ENCODE measurements at places on chromosomes 7 and 10.

DNA sequence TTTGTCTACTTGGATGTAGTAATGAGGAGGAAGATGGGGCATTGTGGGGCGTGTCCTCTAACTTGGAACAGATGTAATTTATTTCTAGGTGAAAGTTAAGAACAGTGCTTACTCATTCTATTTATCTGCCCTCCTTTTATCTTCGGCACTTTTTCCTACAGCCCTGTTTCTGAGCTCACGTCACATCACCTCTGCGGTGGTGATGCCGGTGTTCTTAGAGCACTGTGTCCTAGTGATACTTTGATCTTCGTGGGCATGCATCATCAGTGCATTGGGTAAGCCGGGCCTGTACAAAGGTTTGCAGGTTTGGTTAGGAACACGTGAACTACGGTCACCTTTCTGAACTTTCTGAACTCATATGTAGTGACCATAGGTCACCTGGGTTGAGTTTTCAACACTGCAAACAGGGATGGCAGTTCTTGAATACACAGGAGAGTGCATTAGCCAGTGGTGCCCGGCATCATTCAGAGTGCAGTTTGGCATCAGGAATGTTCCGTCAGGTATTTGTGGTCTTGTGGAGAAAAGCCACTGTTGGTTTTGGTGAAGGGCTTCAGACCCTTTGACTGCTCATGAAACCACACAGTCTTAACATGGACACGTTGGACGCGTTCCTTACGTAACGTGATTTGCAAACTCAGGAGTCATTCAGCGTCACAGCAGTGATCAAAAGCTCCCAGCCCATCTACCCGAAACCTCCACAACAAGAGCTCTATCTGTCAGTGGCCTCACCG, 5.6 kb downstream of the POR start:
- no peak for DNase-seq

GRCh38 chr10:35502692-35503091, 102.4 kb upstream of the GJD4 start:
- no peak for DNase-seq

DNA sequence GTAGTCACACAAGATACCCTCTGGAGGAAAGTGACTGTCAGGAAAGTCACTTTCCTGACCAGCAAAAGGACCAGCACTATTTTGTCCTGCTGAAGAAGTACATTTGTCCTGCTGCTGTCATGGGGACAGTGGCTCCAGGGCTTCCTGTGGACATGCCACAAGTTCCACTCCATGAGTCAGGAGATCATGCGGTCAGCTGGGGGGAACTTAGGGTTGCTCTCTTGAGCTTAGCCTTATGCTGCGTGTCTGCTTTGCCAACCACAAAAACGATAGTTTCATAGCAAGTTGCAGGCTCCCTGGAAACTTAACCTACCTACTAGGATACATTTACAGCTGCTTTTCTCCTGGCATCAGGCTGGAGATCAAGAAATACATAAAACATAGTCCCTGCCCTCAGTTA, 19.8 kb upstream of the ALOX5 start:
- DNase-seq = peak; percentile 91

GRCh38 chr10:70759781-70760180, 25.4 kb downstream of the TBATA start:
- DNase-seq = peak; percentile 83

GRCh38 chr7:80078159-80078731, 56.4 kb upstream of the GNAI1 start:
- peak; percentile 10 for DNase-seq

DNA sequence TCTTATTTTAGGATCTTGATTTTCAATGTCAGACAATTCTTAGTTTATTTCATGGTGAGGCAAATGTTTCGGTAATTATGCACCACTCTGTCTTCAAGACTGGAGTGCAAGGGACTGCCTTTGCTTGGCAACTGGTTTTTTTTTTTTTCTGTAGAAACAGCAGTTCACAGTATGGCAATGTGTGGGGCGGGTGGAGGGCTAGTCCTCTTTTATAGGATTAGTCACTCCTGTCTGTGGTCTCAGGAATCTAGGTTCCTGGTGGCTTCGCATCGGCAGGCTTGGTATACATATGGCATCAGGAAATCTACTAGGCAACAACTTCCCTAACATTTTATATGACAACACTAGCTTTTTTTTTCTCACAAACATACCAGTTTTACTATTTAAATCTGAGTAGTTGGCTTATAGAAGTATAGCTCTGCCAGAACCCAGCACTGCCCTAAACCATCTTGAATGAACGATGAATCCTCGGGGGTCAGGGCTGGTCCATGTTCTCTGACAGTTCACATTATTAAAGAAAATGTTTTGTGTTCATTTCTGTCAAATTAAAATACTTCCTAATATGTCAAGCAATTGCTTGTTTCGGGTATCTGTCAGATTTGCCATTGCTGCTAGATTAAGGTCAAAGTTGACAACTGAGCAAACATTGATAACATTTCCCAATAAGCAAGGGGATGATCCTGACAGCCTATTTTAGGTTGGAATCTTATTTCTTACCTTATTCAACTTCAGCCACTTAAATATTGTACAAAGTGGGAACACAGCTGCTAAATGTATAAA, 289.7 kb upstream of the VSTM2A start:
- DNase-seq = no peak

GRCh38 chr10:129851941-129852640, 112.0 kb downstream of the EBF3 start:
- no peak for DNase-seq

DNA sequence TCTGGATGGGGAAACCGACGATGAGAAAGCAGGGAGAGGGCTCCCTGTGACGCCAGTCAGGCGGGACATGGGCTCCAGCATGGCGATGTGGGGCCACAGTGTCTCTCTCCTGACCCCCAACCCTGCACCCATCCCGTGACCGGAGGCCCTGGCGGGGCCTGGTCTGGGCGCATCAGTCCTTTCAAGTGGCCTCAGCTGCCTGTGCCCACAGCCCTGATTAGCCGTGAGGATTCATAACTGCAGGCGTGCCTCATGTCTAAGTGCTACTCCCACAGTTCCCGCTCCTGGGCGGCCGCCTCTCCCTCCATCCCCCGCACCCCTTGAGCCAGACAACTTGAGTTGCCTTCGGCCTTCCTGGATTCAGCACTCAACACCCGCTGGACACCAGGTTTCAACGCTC, 240.8 kb downstream of the ELFN1 start:
- DNase-seq = no peak

- no peak for DNase-seq
Measured at GRCh38 chr7:2938514-2939192, 94.5 kb upstream of the GNA12 start.

- no peak for DNase-seq
Measured at GRCh38 chr7:22666732-22667131, 60.3 kb upstream of the IL6 start.

DNA sequence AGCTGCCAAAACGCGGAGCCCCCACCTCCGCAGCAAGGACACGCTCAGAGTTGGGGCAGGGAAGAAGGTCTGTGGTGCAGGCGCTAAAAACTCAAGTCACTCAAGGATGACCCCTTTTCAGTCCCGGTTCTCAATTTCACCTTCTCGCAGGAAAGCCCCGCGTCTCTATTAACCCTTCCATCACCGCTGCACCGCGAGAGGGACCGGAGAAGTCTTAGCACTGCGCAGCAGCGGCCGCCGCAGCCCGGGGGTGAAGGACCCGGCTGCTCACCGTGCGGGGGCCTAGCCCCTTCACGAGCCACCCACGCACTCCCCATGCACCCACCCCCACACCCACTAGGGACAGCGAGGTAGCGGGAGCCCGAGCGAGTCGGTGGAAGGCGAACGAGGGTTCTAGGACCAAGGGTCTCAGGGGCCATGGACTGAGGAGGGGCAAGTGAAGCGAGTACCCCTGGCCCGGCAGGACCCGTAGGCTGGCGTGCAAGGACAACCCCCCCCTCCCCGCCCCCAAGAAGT, 162.9 kb downstream of the SH3PXD2A start:
- DNase-seq = no peak

- peak; percentile 41 for DNase-seq
Measured at GRCh38 chr7:30222515-30223215, 61.7 kb upstream of the ZNRF2 start.

DNA sequence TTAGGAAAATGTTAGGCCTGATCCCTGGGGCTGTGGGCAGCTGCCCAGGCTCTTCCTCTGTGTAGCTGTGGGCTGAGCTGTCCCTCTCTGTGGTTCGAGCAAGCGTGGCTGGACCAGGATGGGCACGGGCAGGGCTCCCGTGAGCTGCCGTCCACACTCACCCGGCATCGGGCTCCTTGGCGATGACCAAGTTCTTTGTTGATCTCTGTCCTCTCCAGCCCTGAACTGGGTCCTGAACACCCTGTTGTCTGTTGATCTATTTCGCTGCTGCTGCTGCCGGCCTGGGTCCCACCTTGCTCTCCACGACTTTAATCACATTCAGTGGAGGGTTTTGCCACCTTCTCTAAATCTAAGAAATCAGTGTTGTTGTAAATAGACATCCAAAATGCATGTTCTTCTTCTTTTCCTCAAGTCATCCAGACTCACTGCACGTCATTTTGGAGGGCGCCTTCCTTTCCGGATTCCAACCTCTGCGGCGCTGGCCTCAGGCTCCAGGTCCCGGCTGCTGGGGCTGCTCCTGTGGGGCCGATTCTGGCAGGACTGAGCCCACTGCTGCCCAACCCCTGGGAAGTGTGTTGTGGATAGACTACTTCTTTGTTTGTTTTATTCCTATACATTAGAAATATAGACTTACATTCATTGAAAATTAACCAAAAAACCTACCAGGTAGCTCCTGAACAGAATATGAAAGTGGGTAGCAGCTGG, 100.6 kb downstream of the DYNC2I1 start:
- no peak for DNase-seq

DNA sequence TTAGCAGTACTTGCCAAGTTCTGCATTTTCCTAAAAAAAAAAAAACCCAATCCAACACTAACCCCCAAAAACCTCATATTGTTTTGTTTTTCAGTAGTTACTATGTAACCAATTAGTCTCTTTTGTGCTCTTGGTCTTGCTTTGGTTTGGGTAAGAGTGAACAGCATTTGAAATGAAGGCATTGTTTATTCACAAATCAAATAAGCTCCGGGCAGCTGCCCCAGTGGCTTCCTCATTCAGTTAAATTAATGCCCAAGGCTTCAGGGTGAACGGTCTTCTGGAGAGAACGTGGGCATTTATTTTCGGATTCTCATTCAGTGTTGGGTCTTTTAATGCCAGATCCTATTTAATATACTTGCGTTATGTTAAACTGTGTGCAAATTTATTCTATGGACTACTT, 108.7 kb downstream of the GFRA1 start:
- DNase-seq = no peak

DNA sequence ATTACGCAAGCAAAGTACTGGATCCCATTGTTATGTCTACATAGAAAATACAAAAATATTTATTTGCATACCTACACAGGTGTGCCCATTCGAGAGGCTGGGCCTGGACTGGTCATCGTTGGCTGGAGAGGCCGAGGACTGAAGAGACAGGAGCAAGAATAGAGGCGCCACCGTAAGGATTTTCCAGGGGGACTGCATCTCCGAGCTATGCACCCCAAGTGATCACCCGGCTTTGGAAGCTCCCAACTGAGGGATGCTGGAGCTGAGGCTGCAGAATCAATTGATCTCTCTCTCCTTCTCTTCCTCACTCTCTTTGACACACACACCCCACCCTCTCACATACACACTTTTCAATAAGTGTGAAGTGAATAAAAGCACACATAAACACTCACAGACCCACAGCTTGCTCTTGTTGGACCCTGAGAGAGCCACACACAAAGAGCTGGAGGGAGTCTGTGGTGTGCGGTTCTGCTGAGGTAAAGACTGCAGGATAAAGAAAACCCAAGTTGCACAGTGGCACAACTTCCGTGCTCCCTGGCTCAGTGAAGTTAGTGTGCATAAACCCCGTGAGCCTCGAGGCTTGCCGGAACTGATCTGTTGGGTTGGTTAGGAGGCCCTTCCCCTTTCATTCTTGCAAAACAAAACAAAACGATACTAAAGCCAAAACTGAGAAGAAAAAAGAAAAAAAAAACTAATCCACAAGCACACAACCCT, at the start of gene AOAH:
Gene AOAH (minus strand): TSS at position 544 of the 714 bp plus-strand sequence. CDS start 346 bp downstream, at position 198.
- peak; percentile 99 for DNase-seq

GRCh38 chr10:10520491-10521385, 496.9 kb upstream of the CELF2 start:
- peak; percentile 16 for DNase-seq

DNA sequence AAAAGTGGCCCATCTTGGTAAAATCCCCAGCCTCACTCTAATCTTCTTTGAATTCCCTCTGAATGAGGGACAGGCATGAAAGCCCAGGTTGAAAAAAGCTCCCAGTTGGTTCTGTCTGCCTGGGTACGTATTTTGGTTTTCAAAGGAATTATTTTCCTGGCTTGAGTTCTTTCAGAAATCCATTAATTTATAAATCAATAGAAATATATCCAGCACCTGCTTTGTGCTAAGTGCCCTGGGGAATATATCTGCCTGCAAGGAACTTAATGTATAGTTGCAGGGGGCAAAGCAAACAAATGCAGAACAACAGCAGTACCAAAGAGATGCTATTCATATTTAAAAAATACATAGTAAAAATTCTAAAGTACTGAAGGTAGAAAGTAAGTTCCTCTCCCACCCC, 362.7 kb downstream of the REEP3 start:
- DNase-seq = no peak

DNA sequence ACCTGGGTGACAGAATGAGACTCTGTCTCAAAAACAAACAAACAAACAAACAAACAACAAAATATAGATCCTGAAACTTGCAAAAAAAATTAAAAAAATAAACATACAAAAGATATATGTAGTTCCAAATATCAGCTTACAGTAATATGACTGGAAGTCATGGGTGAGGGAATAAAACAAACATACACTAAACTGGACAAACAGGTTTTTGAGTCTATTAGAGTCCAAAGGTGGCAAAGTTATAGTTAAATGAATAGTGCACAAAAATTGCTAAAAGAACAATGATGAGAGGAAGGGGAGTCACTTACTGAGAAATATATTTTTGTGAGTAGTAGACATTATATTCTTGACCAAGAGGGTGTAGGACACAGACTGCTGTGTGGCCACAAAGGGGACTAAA, 16.7 kb upstream of the RSBN1L start:
- DNase-seq = no peak

- DNase-seq = no peak
Measured at GRCh38 chr10:131464789-131465188, 153.3 kb upstream of the TCERG1L start.

- peak; percentile 89 for DNase-seq
Measured at GRCh38 chr7:44097064-44097932, 6.8 kb upstream of the AEBP1 start.

GRCh38 chr7:135179321-135179925, 8.9 kb upstream of the CYREN start:
- no peak for DNase-seq

DNA sequence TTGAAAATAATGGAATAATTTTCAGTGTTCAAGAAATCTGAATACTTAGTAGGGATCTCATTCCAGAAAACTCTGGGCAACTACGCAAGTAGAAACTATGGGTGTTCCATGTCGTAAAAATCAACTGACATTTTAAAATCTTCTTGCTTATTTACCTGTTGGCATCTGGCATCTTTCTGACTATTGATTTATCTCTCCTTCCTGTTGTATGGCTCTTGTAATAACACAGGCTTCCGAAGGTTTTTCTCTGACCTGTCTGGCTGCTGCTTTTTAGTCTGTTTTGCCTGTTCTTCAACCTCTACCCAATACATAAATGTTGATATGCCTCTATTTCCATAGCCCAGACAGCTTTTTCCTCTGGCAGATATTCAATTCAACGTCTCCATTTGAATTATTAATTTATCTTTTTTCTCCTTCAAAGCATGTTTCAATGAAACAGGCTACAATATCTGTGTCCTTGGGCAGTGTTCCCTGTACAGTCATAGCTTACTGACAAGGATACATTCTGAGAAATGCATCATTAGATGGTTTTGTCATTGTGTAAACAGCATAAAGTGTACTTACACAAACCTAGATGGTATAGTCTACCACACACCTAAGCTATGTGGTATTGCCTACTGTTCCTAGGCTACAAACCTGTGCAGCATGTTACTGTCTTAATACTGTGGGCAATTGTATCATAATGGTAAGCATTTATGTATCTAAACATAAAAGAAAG, 105.9 kb upstream of the ETV1 start:
- DNase-seq = no peak
